ENCODE measurements at places on chromosomes 7 and 10.

- no peak for DNase-seq
These were observed 3.7 kb upstream of the ZNF800 start for GRCh38 chr7:127396184-127396583.

DNA sequence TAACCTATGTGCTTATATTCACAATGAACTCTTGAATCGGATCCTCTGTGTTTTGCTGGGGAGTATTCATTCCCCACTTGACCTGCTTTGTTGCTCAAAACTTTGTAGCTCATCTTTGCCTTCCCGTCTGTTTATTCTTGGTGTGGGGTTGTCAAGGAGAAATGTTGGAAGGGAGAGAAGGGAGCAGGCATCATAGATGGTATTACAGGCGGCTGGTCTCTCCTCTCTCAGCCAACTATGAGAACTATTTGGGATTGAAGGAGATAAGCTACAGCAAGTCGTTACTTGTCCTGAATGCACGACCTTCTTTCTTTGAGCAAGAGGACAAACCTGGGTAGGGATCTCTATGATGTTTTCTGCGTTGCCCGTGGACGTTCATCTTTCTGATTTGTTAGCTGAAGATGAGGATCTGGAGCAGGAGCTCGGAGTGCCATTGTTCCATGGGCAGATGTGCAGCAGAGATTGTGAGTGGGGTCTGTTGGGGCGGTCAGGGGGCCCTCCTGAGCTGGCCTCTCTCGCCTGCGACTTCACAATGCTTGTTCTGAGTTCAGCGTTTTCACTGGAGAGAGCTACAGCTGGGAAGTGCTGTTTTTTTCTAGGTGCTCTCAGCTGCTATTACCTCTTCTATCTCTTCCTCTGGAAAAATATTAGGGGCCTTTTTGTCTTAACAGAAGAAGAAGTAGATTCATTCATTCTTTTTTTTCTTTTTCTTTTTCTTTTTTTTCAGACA lies 126.9 kb upstream of the KLF6 start:
- DNase-seq: no peak

DNA sequence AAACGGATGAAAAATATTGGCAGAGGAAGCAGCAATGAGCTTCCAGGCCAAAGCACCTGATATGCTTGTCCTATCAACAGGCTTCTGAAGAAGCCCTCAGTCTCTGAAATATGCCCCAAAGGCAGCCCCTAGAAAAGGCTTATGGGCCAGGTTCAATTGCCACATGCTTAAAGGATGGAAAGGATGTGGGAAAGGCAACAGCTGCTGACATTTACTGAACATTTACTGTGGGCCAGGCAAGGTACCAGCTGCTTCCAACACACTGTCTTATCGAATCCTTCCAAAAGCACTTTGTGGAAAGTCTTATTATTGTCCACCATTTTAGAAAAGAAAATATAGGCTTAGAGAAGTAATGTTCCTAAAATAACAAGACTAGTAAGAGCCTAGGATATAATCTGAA lies 56.5 kb downstream of the DOCK4 start:
- DNase-seq: no peak

DNA sequence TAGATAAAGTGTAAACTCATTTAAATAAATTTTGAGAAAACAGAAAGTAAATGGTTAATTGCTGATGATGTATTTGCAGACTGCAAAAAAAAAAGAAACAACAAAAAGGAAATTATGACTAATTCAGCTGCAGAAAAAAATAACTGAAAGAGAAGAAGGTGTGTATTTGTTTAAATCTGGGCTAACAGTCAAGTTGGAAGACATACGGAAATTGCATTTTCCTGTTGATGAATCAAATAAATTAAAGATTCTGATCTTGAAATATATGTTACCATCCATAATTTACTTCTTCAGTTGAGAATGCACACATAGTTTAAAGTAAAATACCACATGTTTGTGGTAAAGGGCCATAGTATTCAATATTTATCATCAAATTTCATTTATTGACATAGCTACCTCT lies 19.3 kb upstream of the ING3 start:
- DNase-seq: no peak

DNA sequence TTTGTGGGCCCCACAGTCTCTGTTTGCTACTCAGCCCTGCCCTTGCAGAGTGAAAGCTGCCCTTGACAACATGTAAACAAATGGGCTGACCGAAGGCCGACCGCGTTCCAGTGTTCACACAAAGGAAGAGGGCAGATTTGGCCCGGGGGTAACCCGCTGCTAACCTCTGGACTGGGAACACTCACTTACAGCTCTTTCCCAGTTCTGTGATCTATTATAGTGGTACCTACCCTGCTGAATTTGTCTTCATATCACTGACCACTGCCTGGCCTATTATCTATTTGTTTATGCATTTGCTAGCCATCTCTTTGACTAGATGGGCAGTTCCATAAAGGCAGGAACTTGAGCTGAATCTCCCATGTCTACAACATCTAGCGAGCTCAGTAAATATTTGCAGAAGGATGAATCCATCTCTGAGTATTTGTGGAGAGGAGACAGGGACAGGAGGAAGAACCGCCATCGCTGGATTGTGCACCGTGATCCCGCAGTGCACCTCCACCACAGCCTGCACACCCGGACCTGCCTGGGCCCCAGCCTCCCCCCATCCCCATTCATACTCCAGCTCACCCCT lies 15.2 kb downstream of the SLC29A3 start:
- peak; percentile 29 for DNase-seq

GRCh38 chr10:97483921-97484320 lies 14.3 kb downstream of the MMS19 start:
- no peak for DNase-seq
